Activated naive CD8-positive, alpha-beta T cell treated with anti-CD3 and anti-CD28 coated beads, Interleukin-2, amount 50 U/mL, for 16 hours (primary cell): ENCODE measurements at places on chromosomes 6 and 20.

DNA sequence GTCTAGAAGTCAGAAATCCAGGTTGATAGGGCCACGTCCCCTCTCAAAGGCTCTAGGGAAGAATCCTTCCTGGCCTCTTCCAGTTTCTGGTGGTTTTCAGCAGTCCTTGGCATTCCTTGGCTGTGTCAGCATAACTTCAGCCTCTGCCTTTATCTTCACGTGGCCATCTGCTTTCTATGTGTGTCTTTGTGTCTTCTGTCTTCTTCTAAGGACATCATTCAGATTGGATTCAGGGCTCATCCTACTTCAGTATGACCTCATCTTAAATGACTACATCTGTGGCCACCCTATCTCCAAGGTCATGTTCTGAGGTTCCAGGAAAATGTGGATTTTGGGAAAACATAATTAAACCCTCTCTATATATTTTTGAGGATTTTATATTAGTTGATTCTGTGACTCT is 23.0 kb downstream of the C6orf89 start:
- DNase-seq: no peak

DNA sequence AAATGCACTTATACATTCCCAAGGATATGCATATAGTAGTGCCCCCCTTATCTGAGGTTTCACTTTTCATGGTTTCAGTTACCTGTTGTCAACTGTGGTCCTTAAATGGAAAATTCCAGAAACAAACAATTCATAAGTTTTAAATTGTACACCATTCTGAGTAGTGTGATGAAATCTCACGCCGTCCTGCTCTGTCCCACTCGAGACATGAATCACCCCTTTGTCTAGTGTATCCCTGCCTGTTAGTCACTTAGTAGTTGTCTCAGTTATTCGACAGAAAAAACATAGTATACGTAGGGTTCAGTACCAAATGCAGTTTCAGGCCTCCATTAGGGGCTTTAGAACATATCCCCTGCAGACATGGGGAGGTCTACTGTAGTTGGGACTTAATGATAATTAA is 57.0 kb downstream of the MAP1LC3A start:
- no peak for DNase-seq

GRCh38 chr6:122647765-122648164 is 37.6 kb downstream of the PKIB start:
- no peak for DNase-seq

GRCh38 chr6:120129228-120129627 is 779.7 kb upstream of the MAN1A1 start:
- DNase-seq: no peak

DNA sequence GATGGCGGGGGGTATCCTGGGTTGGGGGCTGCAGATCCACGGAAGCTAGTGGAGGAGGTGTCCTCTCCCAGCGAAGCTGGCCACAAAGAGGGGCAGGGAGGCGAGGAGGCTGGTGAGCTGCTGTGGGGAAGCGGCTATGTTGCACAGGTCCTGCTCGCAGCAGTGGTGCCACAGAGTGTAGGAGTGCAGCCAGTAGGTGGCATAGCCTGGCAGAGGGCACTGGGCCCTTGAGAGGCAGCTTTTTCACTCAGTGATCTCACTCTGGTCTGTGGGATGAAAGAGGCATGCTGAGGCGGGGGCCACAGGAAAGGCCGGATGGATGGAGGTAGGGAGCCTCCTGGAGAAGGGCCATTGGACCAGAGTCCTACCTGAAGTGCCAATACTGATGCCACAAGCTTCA is 2.9 kb upstream of the LY6G6D start:
- DNase-seq: no peak

DNA sequence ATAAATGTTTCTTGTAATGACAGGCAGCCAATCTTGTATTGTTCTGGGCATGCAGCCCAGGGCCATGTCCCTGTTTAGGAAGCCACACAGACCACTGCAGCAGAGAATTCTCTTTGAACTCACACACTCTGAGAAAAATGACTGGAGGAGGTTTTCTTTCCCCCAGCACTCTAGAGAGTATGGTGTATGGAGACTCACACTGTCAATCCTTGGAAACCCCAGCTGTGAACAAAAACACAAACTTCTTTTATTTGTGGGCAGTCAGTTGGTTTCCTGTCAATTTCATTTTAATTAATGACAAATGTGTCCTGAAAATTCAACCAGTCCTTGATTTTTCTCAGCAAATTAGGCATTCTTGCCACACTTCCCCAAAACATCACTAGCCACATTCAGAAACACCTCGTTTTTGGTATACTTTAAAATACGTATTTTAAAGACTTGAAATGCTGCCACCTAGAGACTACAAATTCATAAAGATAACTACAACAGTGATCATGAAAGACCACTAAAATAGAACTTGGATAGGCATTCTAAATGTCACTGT is 52.9 kb upstream of the UFL1 start:
- no peak for DNase-seq

DNA sequence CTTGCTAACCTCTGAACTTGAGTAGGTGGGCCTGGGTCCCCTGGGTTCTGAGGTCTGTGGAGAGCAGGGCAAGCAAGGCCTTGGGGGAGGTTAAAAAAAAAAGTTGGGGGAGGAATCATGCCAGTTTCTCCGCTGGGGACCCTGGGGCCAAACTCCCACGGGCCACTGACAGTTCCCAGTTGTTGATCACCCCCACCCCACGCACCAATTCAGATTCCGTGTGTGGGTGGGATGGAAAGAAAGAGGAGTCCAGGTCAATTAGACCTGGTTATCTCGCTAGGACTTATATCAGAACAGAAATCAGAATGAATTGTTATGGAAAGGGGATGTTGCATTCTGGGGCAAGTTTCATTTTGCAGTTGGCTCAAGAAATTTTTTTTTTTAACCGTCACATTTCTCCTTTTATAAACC is 46.7 kb upstream of the SUPT3H start:
- DNase-seq: no peak

DNA sequence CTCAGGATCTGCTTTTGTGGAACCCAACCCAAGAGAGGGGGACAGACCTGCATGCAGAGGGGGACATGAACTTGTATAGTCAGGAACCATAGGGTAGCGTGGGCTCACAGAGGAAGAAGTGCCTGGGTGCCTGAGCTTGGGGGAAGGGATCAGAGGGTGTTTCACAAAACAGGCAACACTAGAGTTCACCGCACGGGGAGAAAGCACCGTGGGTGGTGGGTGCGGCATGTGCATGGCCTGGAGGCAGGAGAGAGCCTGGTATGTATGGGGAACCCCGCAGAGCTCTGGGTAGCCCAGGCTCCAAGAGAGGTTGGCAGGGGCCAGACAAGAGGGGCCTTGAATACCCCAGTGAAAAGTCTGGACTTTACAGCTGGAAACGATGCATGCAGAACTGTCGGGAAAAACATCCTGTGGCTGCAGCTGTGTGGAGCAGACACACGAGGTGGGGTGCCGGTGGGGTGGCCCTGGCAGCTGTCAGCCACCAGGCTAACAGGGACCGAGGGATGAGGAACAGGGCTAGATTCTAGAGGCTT is 6.7 kb upstream of the EMILIN3 start:
- no peak for DNase-seq
